ENCODE measurements at places on chromosomes 2 and 18.

DNA sequence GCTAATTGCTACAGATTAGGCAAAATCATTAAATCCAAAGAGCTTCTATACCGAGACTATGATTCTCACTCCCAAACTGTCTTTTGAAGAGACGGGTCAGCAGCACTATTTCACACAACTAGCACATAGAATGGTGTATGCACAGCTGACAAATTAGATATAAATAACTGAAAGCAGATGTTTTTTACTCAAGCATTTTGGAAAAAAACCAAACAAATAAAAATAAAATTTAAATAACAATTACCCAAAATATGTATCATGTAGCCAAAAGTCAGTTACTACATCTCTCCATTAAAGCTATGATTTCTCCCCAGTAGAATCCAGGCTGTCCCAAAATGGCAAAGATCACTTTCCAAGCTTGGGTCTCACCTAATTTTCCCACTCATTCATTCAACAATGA is 107.9 kb downstream of the TMEM163 start:
- DNase-seq, result no peak

DNA sequence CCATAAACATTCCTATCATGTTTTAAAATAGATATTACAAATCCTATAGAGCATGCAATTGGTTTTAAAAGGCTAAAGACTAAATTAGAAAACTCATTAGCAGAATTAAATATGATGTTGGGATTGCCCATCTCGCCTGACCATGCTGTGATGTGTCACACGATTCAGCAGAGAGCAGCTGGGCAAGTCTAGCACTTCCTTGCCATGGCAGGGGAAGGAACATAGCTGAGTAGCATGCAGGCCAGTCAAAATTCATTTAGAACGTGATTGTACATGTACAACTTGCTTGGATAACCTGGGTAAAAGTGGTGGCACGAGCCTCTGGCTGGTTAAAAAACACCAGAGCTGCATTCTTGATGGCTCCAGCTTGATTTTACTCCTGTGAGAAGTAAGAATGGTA is 81.3 kb downstream of the SCN3A start:
- DNase-seq, result no peak

GRCh38 chr18:74196220-74197119 is 48.1 kb downstream of the TIMM21 start:
- peak; percentile 54 for DNase-seq

- DNase-seq, result no peak
Observed at GRCh38 chr2:240456447-240457222, 21.2 kb downstream of the GPC1 start.

DNA sequence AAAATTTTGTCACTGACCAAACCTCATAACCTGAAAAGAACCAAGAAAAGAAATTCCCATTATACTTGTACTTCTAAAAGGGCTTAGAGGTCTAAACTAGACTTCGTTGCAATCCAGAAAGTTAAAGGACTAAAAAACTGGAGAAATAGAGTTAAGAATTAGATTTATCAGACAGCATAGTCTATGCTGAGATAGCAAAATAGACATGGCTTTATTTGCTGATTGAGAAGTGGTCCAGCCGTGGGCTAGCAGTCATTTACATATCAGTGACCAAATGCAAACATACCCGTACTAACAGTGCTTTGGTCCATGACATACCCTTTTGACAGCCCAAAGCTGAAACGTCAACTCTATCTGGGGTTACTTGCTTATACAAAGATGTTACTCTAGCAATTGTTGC is 223.5 kb downstream of the AGPS start:
- DNase-seq, result no peak

DNA sequence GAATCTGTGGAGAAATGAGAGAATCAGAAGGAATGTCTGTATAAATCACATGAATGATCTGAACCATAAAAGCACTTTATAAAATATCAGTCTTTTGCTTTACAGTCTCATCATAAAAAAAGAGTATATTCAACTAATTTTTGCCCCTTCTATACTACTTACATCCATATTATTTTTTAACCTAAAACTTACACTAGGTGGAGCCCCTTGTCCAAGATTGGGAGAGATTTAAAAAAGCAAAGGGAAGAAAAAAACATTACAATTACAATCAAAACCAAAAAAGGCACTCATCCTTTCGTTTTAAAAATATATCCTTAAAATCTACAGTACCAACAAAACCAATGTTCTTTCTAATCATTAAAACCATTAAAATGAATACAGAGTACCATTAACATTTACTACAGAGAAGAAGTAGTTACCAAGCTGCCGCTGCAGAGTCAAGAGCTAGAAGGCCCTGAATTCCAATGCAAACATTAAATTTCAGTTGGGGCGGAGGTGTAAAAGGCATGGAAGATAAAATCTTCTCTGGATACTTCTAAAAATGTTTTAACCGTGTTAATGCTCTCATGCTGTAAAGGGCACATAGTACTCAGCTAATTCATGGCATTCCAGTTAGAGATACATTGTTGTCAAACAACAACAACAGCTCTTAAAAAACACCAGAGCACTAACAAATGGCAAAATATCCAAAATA is 56.7 kb upstream of the EPB41L3 start:
- DNase-seq, result no peak

DNA sequence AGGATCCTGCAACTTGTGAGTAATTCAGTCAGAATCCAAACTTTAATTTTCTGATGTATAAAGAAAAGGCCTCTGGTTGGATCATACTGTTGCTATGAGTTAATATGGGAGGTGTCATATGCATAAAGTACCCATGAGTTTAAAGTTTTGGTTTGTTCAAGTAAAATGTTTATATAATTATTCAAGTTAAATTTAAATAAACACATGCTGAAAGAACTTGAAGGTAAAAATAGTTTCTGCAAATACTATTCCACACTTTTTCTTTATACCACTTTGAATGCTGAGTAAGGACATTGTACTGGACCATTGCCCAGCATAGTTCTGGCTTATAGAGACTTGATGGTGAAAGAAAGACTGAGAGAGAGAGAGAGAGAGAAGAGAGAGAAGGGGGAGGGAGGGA is 30.7 kb downstream of the PKP4 start:
- DNase-seq, result no peak

DNA sequence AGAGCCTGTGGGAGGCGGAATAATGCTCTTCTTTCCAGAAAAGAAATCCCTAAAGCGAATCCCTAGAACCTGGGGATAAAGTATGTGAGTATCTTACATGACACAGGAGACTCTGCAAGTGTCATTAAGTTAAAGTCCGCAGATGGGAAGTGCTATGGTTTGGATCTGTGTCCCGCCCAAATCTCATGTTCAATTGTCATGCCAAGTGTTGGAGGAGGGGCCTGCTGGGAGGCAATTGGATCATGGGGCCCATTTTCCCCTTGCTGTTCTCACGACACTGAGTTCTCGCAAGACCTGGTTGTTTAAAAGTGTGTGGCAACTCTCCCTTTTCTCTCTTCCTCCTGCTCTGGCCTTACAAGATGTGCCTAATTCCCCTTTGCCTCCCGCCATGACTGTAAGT is 207.8 kb downstream of the MYT1L start:
- DNase-seq, result no peak

- DNase-seq, result no peak
Observed at GRCh38 chr2:110120171-110121051, 4.8 kb upstream of the MALL start.

GRCh38 chr2:128612628-128613027 is 294.0 kb upstream of the HS6ST1 start:
- no peak for DNase-seq

GRCh38 chr2:240601061-240601830 is 14.7 kb downstream of the CAPN10 start:
- DNase-seq, result no peak

- no peak for DNase-seq
Observed at GRCh38 chr18:63487676-63488075, 10.9 kb downstream of the SERPINB5 start.

DNA sequence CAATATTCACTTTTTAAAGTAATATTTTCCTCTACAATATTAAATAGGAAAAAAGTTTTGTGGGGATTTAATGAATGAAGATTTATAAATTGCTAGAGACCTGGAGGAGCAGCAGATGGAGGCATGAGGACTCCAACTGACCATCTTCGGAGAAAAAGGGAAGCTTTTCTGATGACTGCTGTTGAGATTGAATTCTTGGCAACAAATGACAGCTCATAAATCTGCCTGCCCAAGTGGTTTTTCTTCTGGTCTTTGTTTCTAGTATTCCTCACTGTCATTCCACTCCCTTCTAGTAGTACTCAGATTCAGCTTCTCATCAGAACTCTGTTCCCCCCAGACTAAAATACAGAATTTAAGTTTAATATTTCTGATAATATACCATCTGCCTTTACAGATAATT is 157.0 kb downstream of the EML6 start:
- no peak for DNase-seq

GRCh38 chr18:47143899-47144485 is 6.3 kb downstream of the HDHD2 start:
- no peak for DNase-seq

DNA sequence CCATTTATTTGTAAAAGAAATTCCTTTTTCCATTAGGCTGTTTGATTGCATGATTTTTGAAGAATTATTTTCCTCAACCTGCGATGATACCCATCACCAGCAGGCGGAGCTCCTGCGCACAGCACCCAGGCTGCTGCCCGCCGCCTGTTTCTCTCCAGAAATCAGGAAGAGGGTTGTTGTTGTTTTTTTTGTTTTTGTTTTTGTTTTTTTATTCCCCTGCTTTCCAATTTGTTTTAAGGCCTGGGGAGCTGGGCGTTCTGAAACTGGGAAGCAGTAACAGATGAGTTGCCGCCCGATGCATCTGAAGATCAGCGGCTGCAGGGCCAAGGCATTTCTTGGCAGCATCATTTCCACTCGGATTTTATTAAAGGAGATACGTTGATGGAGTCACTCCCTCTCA is 132.1 kb downstream of the MBP start:
- DNase-seq, result no peak

- DNase-seq, result no peak
Observed at GRCh38 chr2:219726916-219727315, 99.5 kb downstream of the SLC4A3 start.

- DNase-seq, result no peak
Observed at GRCh38 chr2:27422958-27423357, 5.5 kb upstream of the NRBP1 start.

GRCh38 chr2:59779571-59779970 is 773.9 kb downstream of the BCL11A start:
- DNase-seq, result no peak

DNA sequence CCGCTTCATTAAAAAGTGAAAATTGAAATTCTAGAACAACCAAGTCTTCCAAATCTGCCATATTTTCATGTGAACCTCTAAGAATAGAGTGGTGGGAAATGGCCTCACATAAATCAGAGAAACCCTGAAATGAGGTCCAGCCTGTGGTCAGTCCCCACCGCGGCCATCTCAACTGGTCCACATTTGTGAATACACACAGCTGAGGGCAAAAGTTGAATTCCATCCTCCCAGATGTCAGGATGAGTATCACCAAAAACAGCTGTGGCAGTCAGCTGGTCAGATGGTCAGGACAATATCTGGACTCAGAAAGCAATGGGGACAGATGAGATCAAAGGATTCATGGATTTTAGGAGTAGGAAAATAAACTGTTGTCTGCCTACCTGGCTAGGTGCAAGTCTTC is 219.4 kb upstream of the NCKAP5 start:
- no peak for DNase-seq

DNA sequence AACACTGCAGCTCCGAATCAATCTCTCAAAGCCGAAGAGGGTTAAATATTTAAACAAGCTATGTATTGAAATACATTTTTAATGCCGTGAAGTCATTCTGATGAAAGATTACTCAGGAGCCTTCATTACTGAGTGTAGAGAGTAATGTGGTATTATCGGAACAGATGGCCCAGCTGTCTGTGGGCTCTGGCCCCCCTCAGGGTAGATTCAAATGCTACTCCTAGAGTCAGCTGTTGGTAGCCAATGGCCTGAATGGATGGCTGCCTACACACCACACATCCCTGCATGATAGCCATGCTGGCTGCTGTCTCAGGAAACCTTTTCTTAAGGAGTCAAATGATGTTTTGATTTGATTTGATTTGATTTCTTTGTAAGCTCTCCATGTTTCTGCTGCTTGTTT is 732.3 kb upstream of the CELF4 start:
- DNase-seq, result no peak

Measured in SHP77 treated with DMSO at 0.1 percent for 48 hours (cell line).